Fibroblast of skin of back (primary cell): ENCODE measurements at places on chromosomes 6 and 20.
A peak's percentile ranks its signal among the peaks of the same experiment; 100 is the strongest.

GRCh38 chr6:1780251-1780867 is 170.6 kb downstream of the FOXC1 start:
- DNase-seq = no peak

- DNase-seq = no peak
These were observed 46.8 kb downstream of the RANBP9 start for GRCh38 chr6:13664703-13665352.

DNA sequence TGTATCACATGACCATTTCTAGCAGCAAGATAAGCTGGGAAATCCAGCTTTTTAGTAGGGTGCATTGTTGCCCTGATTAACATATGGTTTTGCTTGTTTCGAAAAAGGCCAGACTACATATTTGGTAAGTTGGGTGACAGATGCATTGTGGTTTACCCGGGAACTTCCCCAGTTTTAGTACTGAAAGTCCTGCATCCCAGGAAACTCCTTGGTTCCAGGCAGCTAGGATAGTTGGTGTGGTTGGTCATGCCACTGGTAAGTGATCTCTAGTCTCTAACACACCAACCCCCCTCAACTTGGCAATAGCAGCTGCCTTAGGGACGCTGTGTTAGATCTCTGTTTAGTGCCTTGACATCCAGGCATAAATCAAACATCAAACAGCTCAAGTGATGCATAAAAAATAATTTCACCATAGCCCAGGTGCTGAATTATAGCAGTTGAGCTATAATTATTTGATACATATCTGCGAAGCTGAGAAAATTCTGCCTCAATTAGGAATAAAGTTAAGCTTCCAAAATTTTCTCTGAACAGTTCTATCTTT is 216.5 kb downstream of the TFAP2C start:
- DNase-seq = no peak

DNA sequence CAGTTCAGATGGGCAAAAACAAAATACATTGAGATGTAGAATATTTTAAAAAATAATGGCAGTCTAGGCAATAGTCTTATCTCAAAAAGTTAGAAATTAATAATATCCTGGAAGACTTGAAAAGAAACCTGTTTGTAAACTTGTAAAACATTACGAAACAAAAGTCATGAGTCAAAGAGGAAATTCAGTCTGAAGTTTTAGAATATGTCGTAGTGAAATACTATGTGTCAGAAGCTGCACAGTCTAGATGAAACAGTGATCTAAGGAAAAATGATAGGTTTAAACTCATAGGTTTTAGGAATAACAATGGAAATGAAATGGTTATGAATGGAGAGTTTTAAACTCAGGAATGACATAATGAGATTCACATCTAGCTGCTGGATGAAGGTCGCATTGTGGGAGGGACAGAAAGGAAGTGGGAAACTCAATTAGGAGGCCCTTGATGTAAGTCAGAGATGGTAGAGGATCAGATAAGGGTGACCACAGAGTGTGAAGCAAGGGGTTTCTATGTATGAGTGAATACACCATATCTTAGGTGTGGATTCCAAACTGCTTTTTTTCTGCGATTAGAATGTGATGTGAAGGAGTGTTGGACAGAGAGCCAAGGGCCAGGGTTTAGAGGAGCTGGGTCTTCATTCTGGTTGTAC is 2.8 kb downstream of the SNRPB2 start:
- no peak for DNase-seq

DNA sequence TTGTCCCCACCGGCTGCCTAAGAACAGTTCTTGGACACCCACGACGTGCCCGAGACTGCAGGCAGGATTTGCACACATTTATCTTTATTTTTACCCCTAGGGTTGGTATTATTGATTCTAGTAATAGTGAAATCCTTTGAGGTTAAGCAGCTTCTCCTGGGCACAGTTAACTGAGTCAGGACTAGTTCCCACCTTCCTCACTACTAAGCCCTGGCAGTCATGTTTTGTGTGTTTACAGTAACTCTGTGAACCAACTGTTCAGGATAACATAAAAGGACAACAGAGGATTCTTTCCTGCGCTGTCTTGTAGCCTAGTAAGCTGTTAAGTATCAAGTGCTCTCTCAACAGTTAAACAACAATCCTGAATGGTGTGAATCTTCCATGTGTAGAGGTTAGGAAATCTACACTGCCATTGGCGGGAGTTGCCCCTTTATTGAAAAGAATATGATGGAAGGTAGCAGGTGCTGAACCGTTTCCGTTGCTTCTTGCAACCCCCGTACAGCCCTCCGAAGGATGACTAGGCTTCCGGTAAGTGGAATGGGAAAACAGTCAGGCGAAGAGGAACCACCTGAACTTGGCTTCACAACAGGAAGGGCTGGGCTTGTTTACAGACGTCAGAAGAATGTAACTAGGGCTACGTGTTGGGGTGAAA is 979 bp upstream of the SOD2 start:
- DNase-seq = no peak

DNA sequence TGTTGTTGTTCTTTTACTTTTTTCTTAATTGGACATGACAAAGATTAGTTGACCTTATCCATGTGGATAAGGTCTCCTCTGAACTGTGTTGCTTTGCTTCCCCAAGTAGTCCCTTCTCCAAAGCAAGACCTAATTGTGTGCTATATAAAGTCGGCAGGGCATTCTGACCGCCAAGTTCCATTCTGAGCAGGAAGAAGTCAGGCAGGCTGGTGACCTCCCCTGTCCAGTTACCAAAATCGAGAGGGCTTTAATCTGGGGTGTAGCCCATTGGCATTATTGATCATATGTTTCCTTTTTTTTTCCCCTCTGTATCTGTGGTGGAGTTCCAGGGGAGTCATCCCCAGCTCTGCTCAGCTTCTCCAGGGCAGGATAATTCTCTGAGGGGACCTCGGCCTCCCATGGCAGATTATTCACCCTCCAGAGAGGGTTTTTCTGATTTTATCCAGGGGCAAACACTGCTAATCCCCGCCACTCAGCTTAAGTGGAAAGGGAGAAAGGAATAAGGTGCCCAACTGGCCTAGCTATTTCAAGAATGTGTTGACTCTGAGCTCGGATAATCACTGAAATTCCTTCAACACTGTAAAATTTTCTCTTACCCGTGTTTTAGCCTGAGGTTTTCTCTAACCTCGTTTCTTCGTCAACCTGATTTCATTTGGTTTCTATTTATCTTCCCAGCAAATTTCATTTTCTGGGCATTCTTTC is 71.8 kb upstream of the L3MBTL3 start:
- DNase-seq = no peak

DNA sequence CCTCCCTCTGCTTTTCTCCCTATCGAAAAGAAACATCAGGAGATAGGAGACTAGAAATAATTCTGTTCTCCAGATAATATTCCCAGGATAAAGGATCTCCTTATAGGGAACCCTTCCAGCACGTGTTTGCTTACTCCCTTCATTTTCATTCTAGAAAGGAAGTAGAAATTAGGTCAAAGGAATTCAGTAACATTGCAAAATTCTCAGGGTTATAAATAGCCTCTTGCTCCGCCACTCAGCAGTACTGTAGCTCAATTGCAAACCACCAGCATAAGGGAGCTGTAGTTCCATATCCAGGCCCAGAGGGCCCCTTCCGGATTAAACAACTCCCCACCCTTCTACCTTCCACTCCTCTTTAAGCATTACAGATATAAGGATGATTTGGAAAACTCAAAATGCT is 6.2 kb downstream of the ELMO2 start:
- DNase-seq = peak; percentile 79

DNA sequence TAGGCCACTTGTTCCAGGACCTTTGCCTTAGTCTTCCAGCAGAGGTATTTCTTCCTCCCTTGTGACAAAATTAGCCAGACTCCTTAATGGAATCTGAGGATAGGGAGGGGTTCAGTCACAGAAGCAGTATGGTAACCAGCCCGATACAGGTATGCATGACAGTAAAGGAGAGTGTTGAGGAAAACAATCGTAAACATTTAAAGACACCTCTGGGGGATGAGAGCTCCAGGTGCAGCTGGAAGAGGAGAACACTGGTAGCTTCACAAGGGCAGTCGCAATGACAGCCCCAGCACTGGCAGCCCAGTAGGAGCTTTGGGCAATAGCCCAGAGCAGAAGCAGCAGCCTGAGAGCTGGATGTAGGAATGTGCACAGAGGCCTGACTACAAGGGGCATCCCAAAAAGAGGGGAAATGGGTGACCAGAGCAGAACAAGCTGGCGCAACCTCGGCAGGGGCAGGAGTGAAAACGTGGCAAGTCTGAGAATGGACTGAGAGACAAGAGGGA is 344.9 kb upstream of the JAG1 start:
- DNase-seq = no peak

- DNase-seq = no peak
These were observed 108.4 kb upstream of the OLIG3 start for GRCh38 chr6:137602313-137603197.
